ENCODE measurements at places on chromosomes 4 and X.

DNA sequence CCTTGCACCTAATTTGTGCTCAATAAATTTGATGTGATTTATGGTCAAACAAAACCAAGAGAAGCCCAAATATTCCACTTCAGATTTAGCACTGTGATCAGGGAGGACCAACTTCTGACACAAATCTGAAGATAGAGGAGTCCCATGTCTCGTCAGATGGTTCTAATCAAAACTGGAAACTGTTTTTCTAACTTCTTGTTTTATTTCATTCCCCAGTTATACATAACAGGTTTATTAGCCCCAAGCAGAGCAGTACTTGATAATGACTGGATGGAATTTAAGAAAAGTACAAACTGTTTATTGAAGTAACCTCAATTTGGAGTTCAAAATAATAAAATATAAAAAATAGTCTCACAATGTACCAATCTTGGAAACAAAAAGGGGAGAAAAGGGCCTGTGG lies 310.3 kb downstream of the LDB2 start:
- no peak for DNase-seq

GRCh38 chr4:42412251-42412650 lies 15.0 kb downstream of the SHISA3 start:
- DNase-seq = no peak

DNA sequence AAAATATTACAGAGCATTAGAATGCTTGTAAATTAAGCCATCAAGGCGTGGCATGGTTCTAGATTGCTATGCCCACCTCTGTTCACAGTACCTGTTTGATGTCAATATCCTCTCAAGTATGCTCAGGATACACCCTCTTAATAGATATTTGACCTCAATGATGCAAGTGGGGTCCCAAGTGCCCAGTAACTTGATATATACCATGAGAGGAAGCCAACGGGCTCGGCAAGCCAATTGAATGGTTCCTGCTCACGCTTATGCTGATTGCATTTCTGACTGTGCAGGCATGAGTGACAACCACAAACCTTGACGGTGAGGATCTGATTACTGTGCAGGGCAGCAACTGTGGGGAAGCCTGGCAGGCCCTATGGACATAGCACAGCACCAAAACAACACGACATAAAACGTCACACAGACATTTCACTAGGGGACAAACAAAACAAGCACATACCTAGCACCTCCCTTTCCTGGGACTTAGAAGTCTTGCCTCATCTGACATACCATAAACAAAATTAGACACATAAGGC lies 179.1 kb upstream of the ETNPPL start:
- peak; percentile 55 for DNase-seq

DNA sequence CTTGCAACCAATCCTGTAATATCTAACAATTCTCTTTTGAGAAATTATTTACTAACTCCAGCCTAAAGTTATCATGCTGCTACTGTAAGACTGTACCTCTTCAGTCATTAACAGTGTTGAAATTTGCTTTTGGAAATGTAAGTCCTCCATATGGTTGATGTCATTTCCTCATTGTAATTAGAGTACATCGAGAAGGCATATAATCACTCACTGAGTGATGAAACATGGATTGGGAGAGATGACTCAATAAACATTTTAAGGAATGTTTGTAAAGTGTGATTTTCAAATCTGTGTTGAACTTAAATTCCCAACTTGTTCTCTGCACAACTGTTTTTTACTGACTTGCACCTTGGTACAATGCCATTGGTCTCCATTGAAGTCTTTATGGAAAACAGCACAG lies 61.2 kb downstream of the HMGB2 start:
- DNase-seq = no peak

- no peak for DNase-seq
These were observed 261.7 kb downstream of the ANKRD50 start for GRCh38 chr4:124450851-124451250.

GRCh38 chr4:122997463-122998101 lies 75.2 kb upstream of the NUDT6 start:
- no peak for DNase-seq

- DNase-seq = no peak
These were observed 736.3 kb upstream of the PCDH7 start for GRCh38 chr4:29983890-29984289.

- peak; percentile 95 for DNase-seq
These were observed 200.3 kb downstream of the PDGFC start for GRCh38 chr4:156771171-156771837.

- no peak for DNase-seq
These were observed 56.0 kb downstream of the SAT1 start for GRCh38 chrX:23838953-23839352.

GRCh38 chrX:10582945-10583344 lies 37.4 kb downstream of the MID1 start:
- no peak for DNase-seq
